RPMI8226 (cell line): ENCODE measurements at places on chromosomes 3 and 15.

DNA sequence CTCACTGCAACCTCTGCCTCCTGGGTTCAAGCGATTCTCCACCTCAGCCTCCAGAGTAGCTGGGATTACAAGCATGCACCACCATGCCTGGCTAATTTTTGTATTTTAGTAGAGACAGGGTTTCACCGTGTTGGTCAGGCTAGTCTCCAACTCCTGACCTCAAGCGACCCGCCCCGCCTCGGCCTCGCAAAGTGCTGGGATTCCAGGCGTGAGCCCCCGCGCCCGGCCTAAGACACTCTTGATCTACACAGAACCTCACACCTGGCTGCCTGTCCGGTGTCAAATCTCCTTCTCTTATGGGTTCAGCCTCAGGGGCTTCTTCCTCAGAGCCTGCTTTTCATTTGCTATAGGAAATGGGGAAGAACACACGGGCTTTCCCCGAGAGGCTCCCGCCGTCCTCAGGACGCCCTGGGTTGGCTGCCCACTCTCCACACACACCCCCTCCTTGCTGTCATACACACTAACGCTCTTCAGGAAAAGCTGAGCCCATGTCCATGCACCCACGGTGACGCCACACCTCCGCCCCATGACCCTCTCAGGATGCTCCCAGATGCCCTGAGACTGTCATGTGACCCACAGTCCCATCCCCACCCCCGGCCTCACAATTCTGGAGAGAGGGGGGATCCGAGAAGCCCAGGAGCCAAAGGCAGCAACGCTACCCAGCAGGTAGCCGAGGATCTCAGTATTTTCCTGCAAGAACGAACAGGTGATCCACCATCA is 10.4 kb downstream of the TMEM44 start:
- no peak for DNase-seq

- DNase-seq = no peak
Measured at GRCh38 chr3:99562990-99563607, 75.3 kb upstream of the COL8A1 start.

DNA sequence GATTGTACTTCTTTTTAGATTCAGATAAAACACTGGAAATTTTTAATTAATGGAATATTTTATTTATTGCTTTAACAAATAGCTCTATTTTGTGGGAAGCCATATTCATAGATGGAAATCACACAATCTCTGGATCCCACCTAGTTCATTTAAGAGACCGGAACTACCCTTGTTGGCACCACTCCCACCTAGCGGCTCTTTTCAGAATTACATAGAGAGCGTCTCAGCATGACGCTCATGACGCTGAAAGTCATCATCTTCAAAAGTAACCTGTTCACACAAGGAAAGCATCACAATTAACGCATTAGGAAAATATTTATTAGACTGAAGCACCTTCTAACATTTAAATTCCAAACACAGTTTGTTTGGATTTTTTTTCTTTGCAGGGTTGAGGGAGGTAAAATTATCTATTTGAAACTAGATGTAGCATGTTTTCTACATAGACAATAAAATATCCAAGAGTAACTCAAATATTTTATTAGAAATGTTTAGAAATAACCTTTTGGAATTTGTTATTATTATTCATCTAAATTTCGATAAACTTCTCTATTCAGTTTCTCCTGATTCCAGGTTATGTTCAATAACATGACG is 214.9 kb upstream of the ARRDC4 start:
- DNase-seq = peak; percentile 59

DNA sequence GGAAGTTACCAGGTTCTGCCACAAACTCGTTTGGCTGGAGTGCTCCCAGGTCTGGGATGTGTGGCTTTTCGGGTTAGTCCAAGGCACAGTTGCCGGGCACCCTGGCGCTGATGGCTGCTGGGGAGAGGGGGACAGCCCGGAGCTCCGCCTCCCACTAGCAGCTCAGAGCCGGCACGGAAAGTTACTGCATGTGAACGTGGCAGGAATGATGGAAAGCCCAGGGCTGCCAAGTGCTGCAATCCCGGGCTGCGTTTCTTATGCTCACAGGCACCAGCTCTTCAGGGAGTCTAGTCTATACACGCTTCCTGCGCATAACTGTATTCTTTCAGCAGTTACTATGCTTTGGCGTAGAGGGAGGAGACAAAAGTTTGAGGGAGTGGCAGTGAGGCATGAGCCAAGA is 141.8 kb upstream of the ICE2 start:
- no peak for DNase-seq

GRCh38 chr3:156297582-156297981 is 177.2 kb downstream of the KCNAB1 start:
- DNase-seq = no peak

- DNase-seq = peak; percentile 60
Measured at GRCh38 chr3:33131331-33132018, 17.7 kb downstream of the CRTAP start.

- DNase-seq = no peak
Measured at GRCh38 chr3:10768708-10769394, 47.2 kb upstream of the SLC6A11 start.

- no peak for DNase-seq
Measured at GRCh38 chr15:73357999-73358665, 10.6 kb downstream of the HCN4 start.

GRCh38 chr3:152128356-152128755 is 140.4 kb upstream of the MBNL1 start:
- no peak for DNase-seq

DNA sequence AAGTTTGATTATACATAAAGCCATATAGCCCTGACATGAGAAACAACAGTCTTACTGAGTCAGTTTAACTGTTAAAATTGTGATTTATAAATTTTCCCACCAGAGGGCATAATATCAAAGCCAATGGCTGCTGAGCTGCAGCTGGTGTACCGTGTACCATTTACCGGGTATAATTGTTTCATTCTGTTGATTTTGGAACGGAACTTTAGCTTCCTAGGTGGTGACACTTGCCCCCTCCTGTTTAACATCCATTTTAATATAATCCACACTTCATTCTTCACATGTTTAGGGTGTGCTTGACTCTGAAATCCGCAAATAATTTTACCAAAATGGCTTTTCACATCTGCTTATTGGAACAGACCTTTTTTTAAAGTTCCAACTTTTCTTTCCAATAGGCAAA is 72.8 kb downstream of the SLC9A9 start:
- peak; percentile 70 for DNase-seq

GRCh38 chr3:78096488-78097255 is 1056.8 kb downstream of the ROBO2 start:
- DNase-seq = no peak
